ENCODE measurements at places on chromosomes 6 and 20. TPM values are rescaled to one million over a fixed set of nuclear protein-coding genes. Genes with fewer than 3 reads are reported as not detected.

SLC22A7 gene
- not detected for total RNA-seq

DNA sequence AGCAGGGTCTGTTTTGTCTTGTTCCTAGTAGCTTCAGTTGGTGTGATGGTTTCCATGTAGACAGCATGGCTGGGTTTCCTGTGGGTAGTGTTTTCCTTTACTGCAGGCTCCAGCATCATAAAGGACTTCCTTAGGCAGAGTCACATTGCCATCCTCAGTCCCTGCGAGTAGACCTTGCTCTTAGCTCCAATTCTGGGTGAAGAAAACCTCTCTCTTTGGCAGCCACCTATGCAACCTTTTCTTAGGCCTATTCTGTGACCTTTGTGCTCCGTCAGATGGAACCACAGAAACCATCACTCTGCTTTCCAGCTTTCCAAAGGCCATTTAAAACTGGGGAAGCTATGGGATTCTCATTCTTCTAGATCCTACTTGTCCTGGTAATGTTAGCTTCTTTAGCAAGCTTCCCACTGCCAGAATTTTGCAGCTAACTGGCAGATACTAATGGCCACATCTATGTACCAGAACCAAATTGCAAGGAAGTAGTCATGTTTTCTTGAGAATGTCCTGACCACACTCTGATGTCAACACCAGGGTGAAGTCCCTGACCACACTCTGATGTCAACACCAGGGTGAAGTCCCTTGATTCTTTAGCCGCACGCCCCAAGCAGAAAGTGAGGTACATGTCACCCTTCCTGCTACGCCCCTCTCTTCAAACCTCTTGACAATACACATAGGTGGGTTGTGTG lies 646.6 kb upstream of the HS3ST5 start:
- no peak for DNase-seq

DNA sequence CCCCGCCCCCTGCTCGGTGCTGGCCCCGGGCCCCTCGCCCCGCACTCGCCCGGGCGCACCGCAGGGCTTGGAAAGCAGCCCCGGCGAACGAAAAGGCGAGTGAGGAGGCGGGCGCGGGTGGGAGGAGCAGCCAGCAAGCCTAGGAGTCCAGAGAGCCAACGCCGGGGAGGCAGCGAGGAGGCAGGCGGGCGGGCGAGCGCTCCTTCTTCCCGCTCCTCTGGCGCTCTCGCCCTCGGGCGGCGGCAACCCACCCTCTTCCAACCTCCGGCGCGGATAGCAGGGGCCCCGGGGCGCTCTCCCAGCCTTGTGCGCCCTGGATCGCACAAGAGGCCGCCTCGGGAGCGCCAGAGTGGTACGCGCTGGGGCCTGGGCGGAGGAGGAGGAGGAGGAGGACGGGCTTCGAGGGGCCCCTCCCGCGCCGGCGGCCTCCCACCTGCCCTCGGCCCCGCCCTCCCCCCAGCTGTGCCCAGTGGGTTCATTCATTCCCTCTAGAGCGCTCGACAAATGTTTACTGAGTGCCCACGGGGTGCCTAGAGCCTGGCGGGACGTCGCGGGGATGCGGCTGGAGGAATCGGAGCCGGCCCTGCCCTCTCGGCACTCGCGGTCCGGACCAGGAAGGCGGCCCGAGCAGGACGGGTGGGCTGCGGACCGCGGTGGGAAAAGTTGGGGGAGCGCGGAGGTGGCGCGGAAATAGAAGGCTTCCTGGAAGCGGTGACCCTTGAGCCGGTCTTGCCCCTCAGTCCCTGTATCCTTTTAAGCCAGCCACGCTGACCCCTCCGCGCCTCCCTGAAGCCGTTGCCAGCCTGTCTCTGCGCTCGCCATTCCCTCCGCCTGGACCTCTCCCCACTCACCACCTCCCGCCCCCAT lies at the start of gene BMP7:
Gene BMP7 (minus strand): TSS at position 351 of the 867 bp plus-strand sequence. CDS start 519 bp downstream, outside the sequence.
- no peak for DNase-seq

- peak; percentile 13 for DNase-seq
Observed at GRCh38 chr6:113857556-113858479, 673 bp downstream of the MARCKS start.

NCOA5 gene
- 15.2 TPM for total RNA-seq

GRCh38 chr6:124655866-124656265 lies 306.4 kb upstream of the RNF217 start:
- no peak for DNase-seq

- no peak for DNase-seq
Observed at GRCh38 chr20:61704661-61705060, 361.0 kb downstream of the TAF4 start.

- no peak for DNase-seq
Observed at GRCh38 chr6:156181506-156181905, 595.7 kb upstream of the ARID1B start.

HM13 gene
- total RNA-seq: 108 TPM

MUC22 gene
- total RNA-seq: not detected

DNA sequence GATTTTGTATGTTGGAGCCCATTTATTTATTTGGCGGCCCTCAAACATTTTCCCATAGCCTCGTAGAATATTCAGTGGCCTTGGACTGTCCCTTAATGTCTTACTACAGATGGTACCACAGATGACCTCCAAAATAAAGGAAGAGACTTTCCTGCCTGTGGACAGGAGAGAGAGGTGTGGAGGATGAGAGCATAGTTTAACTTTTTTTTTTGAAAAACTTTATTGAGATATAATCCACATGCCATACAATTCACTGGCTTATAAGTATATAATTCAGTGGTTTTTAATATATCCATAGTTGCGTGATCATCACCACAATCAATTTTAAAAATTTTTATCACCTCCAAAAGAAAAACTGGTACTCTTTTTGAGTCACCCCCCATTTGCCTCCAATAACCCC lies 4.6 kb upstream of the PPP1R16B start:
- DNase-seq: no peak

FRK gene
- total RNA-seq: 0.12 TPM

Data from activated naive CD4-positive, alpha-beta T cell treated with anti-CD3 and anti-CD28 coated beads, Interleukin-2, amount 50 U/mL, for 72 hours (primary cell).